ENCODE measurements at places on chromosomes 11 and 22. TPM values are rescaled to one million over a fixed set of nuclear protein-coding genes. Genes with fewer than 3 reads are reported as not detected.

The VSIG10L2 gene
- 0.04 TPM for polyA plus RNA-seq

The MS4A15 gene
- polyA plus RNA-seq, result 4.3 TPM

The E2F8 gene
- polyA plus RNA-seq, result 0.42 TPM

The PHF21B gene
- polyA plus RNA-seq, result 0.10 TPM

The RIC3 gene
- polyA plus RNA-seq, result 3.6 TPM

The NRXN2 gene
- 2.8 TPM for polyA plus RNA-seq

The OR5I1 gene
- not detected for polyA plus RNA-seq

The B3GAT3 gene
- 59.6 TPM for polyA plus RNA-seq

The SLC5A12 gene
- 39.6 TPM for polyA plus RNA-seq

The KIAA1671 gene
- polyA plus RNA-seq, result 8.1 TPM

The MUC5B gene
- 0.06 TPM for polyA plus RNA-seq

The KCNK4 gene
- not detected for polyA plus RNA-seq

The GLYATL2 gene
- polyA plus RNA-seq, result not detected

The SEC14L6 gene
- not detected for polyA plus RNA-seq

The TMPRSS4 gene
- 12.1 TPM for polyA plus RNA-seq

GRCh38 chr22:29734838-29735237 is 15.0 kb downstream of the CABP7 start:
- no peak for DNase-seq

- DNase-seq, result no peak
Observed at GRCh38 chr11:74330075-74330858, 18.8 kb upstream of the P4HA3 start.

DNA sequence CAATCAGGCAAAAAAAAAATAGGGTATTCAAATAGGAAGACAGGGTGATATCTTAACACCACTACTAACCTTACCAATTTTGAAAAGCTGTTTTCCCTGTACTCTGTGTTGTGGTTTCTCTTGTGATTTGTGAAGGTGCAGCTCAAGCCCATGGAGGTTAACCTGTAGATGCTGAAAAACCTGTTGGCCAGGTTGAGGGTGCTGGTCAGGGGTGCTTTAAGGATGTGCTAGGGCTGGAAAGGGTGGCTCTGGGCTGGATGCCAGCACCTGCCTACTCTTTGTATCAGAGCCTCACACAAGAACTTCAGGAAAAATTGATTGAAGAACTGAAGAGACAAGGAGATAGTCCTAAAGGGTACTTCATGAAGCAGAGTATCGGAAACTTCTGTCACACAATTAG is 18.3 kb upstream of the OR5M8 start:
- no peak for DNase-seq

DNA sequence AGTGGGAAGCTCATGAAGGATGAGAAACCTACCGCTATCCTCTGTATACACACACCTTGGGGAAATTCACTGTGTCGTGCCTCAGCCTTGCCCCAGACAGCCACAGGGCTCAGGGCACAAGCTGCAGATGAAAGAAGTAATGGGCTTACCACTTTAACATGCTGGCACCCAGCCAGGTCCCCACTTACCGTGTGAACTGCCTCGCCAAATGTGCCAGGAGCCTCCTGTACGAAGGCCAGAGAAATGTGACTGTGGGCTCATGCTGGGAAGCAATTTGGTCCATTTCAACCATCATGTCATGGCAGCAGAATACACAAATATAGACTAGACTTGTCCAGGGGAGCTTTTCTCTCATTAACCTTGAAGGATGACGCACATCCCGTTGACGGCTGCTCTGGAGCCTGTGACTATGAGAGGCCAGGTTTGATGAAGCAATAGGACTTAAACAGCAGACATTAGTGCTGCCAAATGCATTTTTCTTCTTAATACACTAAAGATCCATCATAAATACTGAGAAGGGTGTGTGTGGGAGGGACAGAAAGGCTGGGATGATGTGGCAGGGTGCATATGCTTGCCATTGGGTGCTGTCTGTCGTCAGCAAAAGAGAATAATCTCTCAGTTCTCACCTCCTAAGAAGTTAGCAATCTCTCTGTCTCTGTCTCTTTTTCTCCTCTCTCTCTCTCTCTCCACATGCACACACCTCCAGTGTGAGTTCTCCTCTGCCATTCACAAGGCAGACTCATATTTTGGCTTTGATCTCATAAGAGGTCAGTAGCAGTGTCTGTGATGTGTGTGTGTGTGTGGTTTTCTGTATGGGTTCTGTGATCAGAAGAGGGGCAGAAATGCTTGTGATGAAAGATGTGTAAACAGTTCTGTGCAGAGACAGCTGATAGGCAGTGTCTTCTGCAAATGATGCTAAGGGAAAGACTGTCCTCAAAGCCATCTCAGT is 142.4 kb downstream of the KIRREL3 start:
- DNase-seq, result no peak

DNA sequence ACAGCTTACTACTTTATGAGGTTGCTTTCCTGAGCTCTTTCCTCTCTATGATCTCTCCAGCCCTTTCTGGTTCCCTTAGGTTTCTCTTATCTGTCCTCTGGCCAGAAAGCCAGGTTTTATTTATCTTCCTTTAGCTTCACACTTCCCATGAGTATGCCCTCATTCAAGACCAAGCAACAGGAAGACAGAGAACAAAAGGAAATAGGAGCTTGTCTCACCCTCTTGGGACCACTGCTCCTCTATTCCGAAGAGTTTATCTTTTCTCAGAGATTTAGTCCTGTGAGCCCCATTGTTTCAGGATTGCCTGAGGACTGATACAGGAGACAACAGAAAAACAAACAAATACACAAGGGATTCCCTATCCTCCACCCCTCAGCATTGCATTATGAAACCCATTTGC is 62.4 kb upstream of the CCDC179 start:
- DNase-seq, result no peak

GRCh38 chr11:70252844-70253243 is 17.6 kb upstream of the PPFIA1 start:
- DNase-seq, result no peak

- no peak for DNase-seq
Observed at GRCh38 chr11:67626970-67627369, 2.8 kb downstream of the NUDT8 start.

DNA sequence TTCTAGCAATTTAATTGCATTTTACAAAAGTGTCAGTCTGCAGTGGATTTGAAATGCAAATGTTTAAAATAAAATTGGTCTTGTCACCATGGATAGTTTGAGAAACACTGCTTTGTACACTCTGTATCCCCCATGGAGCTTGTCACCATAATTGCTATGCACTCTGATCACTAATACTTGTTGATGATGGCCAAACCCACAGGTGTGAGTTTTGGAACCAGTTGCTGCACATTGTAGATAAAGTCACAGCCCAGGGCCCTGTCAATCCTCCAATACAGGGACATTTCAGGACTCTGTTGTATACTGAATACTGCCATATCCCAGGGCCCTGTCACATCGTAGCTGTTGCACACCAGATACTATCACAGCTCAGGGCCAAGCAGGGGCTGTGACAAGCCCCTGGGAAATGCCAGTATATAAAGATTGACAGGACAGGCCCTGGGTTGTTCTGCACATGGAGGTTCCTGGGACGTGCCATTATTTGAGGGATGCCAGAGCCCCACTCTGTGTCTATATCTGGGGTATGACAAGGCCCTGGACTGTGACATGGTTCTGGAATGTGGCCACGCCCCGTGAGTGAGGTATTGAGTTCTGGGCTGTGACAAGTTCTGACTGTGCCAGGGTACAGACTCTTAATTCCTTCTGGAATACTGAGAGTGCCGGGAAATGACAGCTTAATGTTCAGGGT is 27.9 kb upstream of the SMPD1 start:
- DNase-seq, result no peak

DNA sequence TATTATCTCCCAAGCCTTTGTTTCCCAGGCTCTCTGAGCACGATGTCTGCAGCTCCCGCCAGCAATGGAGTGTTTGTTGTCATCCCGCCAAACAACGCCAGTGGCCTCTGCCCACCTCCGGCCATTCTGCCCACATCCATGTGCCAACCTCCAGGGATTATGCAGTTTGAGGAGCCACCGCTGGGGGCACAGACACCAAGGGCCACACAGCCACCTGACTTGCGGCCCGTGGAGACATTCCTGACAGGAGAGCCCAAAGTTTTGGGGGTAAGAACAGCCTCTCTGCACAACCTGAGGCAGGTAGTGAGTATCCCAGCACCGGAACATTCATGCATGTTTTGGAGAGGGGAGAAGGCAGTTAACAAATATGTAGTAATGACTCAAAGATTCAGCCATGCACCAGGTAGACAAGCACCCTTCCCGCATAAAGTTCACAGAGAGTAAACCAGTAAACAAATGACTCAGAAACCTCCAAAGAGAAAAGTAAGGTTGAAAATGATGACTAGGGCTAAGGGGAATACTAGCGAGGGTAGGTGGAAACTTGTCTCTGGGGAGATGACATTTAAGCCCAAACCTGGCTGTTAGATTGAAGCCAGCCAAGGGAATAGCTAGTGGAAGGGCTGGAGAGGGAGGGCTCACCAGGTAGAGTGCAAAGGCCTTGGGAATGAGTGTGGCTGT is 7.2 kb downstream of the MS4A15 start:
- no peak for DNase-seq

DNA sequence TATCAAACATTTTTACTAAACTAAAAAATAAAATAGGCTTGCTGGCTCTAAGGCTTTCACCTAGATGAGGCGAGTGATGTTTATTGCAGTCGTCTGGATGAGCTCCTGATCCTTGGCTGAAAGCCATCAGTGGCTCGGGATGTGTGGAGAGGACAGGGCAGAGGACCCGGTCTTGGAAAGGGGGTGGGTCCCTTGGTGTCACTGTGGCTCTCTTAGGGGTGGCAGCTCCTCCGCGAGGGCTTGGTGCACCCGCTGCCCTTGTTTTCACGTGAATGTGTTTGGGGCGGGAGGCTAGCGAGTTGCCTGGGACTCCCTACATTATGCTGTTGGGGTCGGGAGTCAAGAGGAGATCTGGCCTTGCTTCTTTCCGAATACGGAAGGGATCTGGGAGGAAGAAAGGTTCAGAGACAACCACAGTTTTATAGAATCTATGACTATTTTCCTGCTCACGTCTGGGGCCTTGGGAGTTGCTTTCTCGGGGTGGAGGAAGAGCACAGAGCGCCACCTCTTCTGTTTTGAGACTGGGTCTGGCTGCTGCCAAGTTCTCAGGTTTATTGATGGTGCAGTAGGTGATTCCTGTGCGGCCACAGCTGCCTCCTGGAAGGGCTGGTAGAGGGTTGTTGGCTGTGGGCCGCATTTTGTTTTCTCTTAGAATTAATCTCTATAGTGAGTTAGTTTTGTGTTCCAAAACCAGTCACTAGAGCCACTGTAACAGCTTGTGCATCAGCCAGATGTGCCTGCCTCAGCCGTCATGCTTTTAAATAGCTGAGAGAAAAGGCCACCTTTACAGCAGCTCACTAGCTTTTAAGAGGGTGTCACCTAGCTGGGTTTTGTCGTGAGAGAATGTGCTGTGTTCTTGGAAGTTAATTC is 12.8 kb downstream of the TBC1D22A start:
- no peak for DNase-seq

GRCh38 chr11:113278925-113279324 is 35.5 kb upstream of the TTC12 start:
- DNase-seq, result no peak

GRCh38 chr11:110529043-110529442 is 99.3 kb downstream of the FDX1 start:
- no peak for DNase-seq

GRCh38 chr11:4839851-4840549 is 9.0 kb downstream of the OR51S1 start:
- no peak for DNase-seq

- DNase-seq, result no peak
Observed at GRCh38 chr11:66242095-66242765, 26.2 kb upstream of the RAB1B start.

- DNase-seq, result peak; percentile 49
Observed at GRCh38 chr22:45125188-45125587, 38.5 kb upstream of the NUP50 start.

DNA sequence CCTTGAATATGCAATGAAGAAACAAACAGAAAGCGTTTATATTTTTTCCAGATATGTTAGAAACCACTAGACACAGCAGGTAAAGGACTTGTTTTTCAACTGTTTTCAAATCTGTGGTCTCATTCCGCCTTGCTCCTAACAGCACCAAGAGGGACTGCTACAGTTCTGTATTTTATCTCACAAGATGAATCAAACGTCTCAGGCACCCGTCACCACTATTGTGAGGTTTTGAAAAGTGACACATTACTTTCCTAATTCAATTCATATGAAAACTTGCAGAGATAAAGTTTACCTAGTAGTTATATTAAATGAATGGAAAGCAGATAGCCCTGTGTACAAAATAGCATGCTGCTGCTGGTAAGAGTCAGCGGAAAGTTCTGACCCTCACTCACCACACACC is 386.3 kb downstream of the ETS1 start:
- DNase-seq, result no peak

GRCh38 chr11:110473706-110474105 is 44.0 kb downstream of the FDX1 start:
- DNase-seq, result no peak

GRCh38 chr22:28951969-28952521 is 68.7 kb downstream of the ZNRF3 start:
- peak; percentile 57 for DNase-seq

- DNase-seq, result peak; percentile 71
Observed at GRCh38 chr11:17972987-17973386, 39.9 kb downstream of the SERGEF start.

GRCh38 chr11:86668929-86669328 is 3.5 kb downstream of the ME3 start:
- no peak for DNase-seq

- peak; percentile 51 for DNase-seq
Observed at GRCh38 chr11:2882396-2883110, 3.0 kb downstream of the CDKN1C start.

- no peak for DNase-seq
Observed at GRCh38 chr11:3158821-3159220, 6.3 kb downstream of the OSBPL5 start.

DNA sequence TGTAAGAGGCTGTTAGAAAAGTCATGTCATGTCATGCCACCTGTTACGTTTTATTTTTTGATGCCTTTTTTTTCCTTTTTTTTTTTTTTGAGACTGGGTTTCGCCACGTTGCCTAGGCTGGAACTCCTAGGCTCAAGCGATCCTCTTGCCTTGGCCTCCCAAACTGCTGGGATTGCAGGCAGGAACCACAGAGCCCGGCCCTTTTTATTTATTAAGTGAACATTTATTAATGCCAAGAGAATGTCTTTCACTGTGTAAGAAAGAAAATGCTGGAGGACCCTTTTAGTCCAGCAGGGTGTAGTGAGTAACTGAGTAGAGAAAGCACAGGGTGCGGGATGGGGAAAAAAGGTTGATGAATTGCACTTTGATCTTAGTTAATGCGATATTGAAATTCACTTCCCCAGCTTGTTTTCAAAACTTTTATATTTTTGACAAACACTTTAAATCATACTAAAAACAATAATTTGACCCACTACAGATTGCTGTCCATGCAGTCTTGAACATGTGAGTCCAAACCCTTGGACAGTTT is 2.3 kb upstream of the XBP1 start:
- no peak for DNase-seq

- DNase-seq, result peak; percentile 47
Observed at GRCh38 chr11:128908391-128909246, 17.5 kb downstream of the KCNJ5 start.

GRCh38 chr11:46900091-46900746 is 18.1 kb downstream of the LRP4 start:
- DNase-seq, result no peak

- peak; percentile 12 for DNase-seq
Observed at GRCh38 chr11:128246810-128247594, 340.4 kb downstream of the ETS1 start.

GRCh38 chr22:21849489-21849888 is 18.0 kb downstream of the MAPK1 start:
- no peak for DNase-seq

- DNase-seq, result no peak
Observed at GRCh38 chr11:11265320-11265719, 87.7 kb downstream of the CSNK2A3 start.

Measured in hepatocyte (in vitro differentiated cells).